ENCODE measurements at places on chromosomes 4 and X. TPM values are rescaled to one million over a fixed set of nuclear protein-coding genes. Genes with fewer than 3 reads are reported as not detected.
A peak's percentile ranks its signal among the peaks of the same experiment; 100 is the strongest.

DNA sequence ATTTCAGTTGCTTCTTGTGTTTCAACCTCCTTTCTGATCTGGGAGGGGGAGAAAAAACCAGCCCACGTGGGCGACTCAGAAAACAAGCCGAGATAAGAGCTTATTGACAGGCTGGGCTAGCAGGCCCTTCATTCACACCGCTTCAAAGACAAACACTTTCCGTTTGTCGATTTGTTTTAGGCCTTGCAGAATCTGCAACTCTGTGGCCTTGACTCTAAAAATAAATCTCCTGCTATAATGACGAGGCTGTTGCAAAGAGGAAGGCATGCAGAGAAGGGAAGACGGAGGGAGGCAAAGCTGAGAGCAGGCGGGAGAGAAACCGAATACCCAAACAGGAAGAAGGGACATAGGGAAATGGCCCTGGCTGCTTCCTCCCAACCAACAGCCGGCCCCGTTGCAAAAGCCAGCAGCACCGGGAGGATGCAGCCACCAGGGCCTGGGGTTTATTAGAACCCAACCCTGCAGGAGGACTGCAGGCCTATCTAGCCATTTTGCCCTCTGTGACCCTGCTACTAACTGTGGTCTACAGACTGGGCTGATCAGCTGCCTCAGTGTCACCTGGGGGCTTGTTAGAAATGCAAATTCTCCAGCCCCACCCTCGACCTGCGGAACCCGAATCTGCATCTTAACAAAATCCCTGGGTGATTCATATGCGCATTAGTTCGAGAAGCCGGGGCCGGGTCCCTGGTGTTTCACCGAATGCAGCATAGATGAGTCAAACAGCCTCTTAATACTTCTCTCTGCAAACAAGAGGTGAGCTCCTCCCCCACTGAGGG is 325.5 kb downstream of the BCOR start:
- no peaks in the 10 kb centered on the region for H3K36me3 ChIP-seq
- peak overlapping the region; percentile 69 for H3K4me3 ChIP-seq
- H3K27ac ChIP-seq, result peak overlapping the region; percentile 99
- no peaks in the 10 kb centered on the region for H3K27me3 ChIP-seq
- DNase-seq, result peak; percentile 37

DNA sequence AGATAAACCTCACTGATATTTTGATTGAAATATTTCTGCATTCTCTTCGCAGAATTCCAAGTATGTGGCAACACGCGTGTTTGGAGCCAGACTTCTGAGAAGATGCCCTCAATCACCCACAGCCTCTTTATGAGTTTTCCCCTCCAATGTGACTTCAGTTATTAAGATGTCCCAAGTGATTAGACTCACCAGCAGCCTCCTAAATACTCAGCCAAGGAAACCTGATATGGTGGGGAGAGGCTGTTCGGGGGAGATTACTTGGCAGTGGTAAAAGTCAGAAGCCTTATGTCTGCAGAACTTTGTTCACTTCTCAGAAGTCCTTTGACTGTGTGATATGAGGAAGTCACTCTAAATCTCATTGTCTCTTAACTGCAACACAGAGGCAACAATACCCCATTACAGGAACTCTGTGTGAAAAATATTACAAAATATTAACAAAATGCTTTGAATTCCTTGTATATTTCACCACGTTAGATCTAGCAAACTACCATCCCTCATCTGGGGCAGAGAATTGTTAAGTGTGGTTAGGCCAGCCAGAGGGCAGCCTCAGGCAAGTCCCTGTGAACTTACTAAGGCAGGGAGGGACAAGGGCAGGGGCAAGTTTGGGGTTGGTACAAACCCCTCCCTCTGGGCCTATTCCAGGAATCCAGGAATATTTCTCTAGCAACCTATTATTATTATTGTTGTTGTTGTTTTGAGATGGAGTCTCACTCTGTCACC is 151.4 kb upstream of the USP9X start:
- peak overlapping the region; percentile 54 for H3K4me3 ChIP-seq
- no peak for DNase-seq
- no peaks in the 10 kb centered on the region for H3K27me3 ChIP-seq

RP2 gene
- 9.6 TPM for total RNA-seq

ARX gene
- not detected for total RNA-seq

- H3K27me3 ChIP-seq, result no peaks in the 10 kb centered on the region
- H3K4me3 ChIP-seq, result no peak overlapping the region
- no peaks in the 10 kb centered on the region for H3K4me1 ChIP-seq
- H3K36me3 ChIP-seq, result no peaks in the 10 kb centered on the region
- no peak for DNase-seq
These were observed 48.2 kb upstream of the PASD1 start for GRCh38 chrX:151515237-151515636.

- H3K4me1 ChIP-seq, result no peaks in the 10 kb centered on the region
- H3K36me3 ChIP-seq, result no peaks in the 10 kb centered on the region
- H3K4me3 ChIP-seq, result no peak overlapping the region
- no peak overlapping the region for H3K27ac ChIP-seq
These were observed 41.5 kb downstream of the SOWAHB start for GRCh38 chr4:76856243-76857073.

TNIP3 gene
- 9.2 TPM for total RNA-seq

VSIG4 gene
- not detected for total RNA-seq

DNA sequence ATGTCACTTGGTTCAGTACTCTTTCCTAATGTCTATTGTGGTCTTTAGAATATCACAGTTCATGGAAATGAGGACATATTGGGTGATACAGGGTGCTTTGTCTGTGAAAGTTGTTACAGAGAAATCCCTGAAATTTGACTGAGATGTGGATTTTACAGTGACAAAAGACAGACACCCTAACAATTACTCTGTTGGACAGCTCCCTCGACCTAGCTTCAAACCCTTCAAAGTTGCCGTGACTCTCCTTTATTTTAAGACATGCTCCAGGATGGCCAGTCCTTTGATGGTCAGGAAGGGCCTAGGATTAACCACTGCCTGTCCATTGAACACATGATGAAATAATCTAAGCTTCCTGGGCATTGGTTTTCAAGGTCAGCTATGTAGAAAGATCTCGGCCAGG is 4.0 kb downstream of the DCX start:
- H3K27ac ChIP-seq, result no peak overlapping the region
- H3K36me3 ChIP-seq, result no peaks in the 10 kb centered on the region
- DNase-seq, result no peak
- H3K4me3 ChIP-seq, result no peak overlapping the region

AMTN gene
- total RNA-seq, result not detected

DNA sequence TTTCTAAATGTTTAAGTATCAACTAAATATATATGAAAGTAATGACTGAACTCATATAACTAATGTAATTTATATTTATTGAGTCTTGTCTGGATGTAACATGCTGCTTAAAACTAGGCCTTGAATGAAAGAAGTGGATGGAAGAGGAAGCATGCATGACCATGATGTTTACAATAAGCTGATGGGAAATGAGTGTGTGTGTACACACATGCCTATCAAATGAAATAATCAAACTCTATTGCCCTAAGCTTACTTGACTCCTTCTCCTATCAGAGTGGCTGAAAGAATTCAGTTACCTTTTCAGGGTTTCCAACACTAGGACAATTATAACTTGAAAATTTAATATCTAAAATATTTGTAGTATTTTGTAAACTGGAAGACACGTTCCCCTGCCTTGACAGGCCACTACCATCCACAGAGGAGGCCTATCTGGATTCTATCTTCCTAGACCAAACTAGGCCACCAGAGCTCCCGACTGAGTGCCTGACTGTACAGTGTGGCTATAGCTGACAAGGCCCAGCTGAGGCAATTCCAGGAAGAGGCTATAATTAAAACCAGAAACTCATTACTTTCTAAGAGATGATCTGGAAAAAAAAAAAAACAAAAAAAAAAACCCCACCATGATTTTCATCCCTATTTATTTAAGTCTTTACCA is 7.6 kb downstream of the ARSJ start:
- no peak overlapping the region for H3K4me3 ChIP-seq
- no peaks in the 10 kb centered on the region for H3K4me1 ChIP-seq
- DNase-seq, result no peak
- H3K36me3 ChIP-seq, result no peaks in the 10 kb centered on the region
- no peak overlapping the region for H3K27ac ChIP-seq
- H3K27me3 ChIP-seq, result peaks cover 27% of the 10 kb centered on the region

ELOVL6 gene
- total RNA-seq, result 15.0 TPM

- H3K4me3 ChIP-seq, result no peak overlapping the region
- no peaks in the 10 kb centered on the region for H3K27me3 ChIP-seq
- DNase-seq, result no peak
- H3K4me1 ChIP-seq, result no peaks in the 10 kb centered on the region
- no peaks in the 10 kb centered on the region for H3K36me3 ChIP-seq
- H3K27ac ChIP-seq, result no peak overlapping the region
These were observed 31.1 kb downstream of the GRID2 start for GRCh38 chr4:92334716-92335350.

CCSER1 gene
- total RNA-seq, result not detected

DNA sequence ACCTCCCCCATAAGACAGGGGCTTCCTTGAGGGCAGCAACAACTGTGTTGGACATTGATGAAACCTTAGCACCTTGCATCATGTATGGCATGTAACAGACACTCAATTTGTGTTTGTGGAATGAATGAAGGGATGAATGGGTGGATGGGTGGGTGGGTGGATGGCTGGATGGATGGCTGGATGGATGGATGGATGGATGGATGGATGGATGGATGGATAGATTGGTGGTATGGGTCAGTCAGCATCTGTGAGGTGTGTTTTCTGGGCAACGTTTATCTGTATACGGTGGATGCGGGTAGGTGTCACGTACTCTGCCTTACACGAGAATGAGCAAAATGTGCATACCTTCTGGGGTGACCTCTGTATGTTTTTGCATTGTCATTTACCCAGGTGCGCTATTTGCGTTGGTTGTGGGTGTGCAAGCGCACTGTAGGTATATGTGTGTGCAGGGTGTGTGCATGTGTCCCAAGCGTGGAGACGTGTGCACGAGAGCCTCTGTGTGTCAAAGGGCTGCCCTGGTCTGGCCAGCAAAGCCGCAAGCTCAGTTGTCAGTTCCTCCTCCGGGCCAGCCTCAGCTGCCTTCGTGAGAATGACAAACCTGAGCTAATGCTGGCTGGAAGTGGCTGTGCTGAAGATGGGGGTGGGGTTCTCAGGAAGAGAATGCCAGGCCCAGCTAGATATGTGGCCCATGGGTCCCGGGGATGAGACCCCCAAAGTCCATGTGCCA is 26.5 kb downstream of the ELF4 start:
- peak overlapping the region; percentile 80 for H3K4me3 ChIP-seq
- H3K36me3 ChIP-seq, result peaks cover 24% of the 10 kb centered on the region
- peak; percentile 14 for DNase-seq
- peaks cover 51% of the 10 kb centered on the region for H3K4me1 ChIP-seq
- peak overlapping the region; percentile 91 for H3K27ac ChIP-seq
- no peaks in the 10 kb centered on the region for H3K27me3 ChIP-seq

SLITRK4 gene
- total RNA-seq, result not detected

GRCh38 chr4:132493476-132493875 is 655.6 kb upstream of the PCDH10 start:
- no peak overlapping the region for H3K27ac ChIP-seq
- no peaks in the 10 kb centered on the region for H3K36me3 ChIP-seq
- H3K4me1 ChIP-seq, result no peaks in the 10 kb centered on the region
- no peaks in the 10 kb centered on the region for H3K27me3 ChIP-seq
- no peak overlapping the region for H3K4me3 ChIP-seq
